Hematopoietic multipotent progenitor cell treated with erythropoietin and hydrocortisone succinate and interleukin-3 and kit ligand, for 17 days (in vitro differentiated cells): ENCODE measurements at places on chromosomes 6 and 20.

DNA sequence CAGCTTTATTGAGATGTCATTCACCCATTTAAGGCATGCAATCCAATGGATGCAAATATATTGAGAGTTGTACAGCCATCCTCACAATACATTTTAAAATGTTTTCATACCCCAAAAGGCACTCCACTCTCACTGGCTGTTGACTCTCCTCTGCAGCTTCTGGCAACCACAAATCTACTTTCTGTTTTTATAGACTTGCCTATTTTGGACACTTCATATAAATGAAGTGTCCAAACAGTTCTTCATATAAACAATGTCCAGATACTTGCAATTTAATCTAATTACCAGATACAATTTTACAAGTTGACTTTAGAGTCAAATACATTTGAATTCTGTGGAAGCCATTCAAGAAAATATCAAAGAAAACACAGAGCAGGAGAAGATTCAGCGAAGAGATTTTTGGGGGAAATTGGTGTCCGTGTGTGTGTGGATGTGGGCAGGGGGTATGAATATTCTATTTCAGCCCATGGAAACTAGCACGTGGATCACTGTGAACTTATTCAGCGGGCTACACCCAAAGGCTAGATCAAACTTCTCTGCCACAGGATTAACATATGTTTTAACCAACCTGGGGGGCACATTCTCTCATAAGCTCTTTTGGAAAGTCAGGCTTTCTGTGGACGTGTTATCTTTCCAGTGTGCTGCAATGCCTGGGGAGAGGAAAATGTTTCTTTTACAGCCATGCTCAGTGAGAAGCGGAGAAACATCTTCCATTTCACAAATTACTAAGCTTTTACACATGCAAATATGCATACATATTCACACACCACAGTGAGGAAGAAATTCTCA lies 73.9 kb downstream of the PLG start:
- DNase-seq, result no peak

- no peak for DNase-seq
These were observed 252.9 kb upstream of the RUNX2 start for GRCh38 chr6:45075246-45075645.

DNA sequence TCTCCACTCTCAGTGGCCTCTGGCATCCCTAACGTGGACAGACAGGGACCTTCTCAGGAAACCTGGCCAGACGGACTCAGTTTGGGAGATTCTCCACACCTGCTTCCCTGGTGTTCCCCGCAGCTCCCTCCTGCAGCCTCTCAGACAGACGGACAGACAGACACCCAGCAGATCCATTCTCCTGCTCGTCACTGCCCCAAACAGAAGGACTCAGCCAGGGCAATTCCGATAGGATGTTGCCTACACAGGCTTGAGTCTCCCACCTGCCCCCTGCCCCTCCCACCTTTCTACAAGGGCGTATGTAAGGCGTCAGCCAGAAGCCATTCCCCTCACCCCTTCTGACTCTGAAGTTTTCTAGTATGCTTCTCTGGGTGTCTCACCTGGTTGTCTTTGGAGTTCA lies 428 bp downstream of the CCM2L start:
- DNase-seq, result no peak

DNA sequence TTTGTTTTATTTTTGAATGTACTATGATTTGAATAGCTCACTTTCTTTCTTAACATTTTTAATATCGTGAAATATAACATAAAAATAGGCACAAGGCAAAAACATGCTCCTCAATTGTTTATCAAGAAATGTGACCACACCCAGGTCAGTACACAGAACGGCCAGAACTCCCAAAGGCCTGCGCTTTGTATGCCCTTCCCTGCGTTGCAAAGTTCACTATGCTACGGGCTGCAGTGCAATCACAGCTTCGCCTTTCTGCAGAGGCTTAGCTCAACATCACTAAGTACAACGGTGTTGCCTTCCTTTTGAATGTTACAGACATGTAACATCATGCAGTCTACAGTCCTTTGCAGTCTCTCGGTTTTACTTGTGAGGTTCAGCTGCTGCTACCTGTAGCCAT lies 333.4 kb downstream of the THBS2 start:
- DNase-seq, result no peak

DNA sequence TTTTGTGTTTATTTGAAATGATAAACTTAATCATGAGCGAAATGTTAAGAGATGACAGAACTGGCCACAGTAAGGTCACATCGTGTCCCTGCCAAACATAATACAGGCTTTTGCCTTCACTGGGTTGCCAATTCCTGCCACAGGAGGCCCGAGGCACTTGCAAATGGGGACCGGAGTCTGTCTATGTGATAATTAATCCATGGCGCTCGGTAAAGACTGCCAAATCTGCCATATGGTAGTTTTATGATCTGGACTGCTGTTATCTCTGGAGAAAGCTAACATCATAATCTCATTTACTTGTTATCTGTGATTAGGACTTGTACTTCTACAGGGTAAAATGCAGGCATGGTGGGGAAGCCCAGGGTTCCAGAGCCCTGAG lies 170.5 kb upstream of the TSHZ2 start:
- DNase-seq, result no peak

DNA sequence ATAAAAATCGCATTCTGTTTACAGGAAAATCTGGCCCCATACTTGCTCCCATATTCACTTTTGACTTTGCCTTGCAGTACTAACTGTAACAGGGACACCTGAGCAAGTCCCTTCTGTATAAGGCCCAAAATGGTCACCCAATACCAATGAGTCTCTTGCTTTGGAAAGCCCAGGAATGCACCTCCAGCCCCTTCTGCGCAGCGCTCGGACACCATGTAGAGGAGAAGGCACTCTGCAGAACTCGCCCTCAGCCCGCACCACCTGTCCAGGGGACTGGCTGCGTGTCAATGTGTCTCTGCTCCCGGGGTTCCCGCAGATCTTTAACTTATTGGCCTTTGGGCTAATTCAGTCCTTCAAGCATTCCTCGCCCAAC lies 746 bp upstream of the PRND start:
- no peak for DNase-seq

GRCh38 chr6:157024745-157025144 lies 247.6 kb downstream of the ARID1B start:
- DNase-seq, result no peak

GRCh38 chr6:97203343-97203742 lies 79.7 kb downstream of the MMS22L start:
- no peak for DNase-seq

- peak; percentile 80 for DNase-seq
These were observed 1.1 kb downstream of the ACTL10 start for GRCh38 chr20:33667676-33668465.

DNA sequence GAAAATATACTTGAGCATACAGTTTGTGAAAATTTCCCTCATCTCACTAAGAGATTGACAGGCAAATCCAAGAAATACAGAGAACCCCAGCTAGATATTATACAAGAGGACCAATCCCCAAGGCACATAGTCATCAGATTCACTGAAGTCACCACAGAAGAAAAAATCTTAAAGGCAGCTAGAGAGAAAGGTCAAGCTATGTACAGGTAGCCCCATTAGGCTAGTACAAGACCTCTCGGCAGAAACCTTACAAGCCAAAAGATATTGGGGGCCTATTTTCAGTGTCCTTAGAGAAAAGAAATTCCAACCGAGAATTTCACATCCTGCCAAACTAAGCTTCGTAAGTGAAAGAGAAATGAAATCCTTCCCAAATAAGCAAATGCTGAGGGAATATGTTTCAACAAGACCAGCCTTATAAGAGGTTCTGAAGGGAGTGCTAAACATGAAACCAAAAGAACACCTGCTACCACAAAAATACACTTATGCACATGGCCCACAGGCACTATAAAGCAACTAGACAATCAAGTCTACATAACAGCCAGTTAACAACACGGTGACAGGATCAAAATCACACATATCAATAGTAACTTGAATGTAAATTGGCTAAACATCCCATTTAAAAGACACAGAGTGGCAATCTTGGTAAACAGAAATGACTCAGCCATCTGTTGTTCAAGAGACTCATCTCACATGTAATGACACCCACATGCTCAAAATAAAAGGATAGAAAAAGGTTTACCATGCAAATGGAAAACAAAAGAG lies 96.3 kb downstream of the FHL5 start:
- no peak for DNase-seq

GRCh38 chr6:121112356-121112755 lies 221.9 kb downstream of the TBC1D32 start:
- DNase-seq, result no peak

DNA sequence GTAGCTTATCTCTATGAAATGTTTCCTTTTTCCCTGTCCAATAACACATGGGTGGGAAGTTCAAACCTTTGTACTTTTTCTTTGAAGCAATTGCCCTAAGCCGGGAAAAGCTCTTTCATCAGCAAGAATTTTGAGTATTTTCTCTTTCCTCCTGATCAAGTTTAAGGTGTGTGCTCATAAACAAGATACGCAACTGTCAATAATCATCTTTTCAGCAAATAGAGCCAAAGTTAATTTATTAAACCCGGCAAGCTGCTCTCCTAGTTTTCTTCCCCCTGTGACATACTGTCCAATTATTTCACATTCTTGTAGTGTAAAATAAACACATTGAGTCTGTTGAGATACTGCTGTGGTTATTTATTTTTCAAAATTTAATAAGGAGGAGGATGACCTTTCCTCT lies 194.4 kb downstream of the EDN1 start:
- no peak for DNase-seq

DNA sequence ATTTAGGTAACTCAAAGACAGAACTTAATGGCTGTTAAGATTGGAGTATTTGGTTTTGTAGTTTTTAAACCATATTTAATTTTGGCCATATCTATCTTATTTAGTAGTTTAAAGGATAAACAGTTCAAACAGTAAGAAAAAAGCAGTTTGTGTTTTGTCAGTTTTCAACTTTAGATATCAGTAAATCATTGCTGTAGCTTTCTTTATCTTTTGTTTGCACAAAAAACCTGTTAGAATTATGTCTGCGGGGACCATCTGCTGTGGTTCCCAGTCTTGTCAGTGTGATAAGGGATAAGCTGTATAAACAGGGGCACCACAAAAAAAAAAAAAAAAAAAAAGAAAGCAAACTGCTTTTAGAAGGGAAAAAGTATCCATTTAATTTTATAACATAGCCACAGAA lies 40.9 kb downstream of the CDKAL1 start:
- DNase-seq, result peak; percentile 34

GRCh38 chr6:17484201-17484849 lies 90.9 kb downstream of the CAP2 start:
- no peak for DNase-seq

- no peak for DNase-seq
These were observed 4.6 kb downstream of the SIRPG start for GRCh38 chr20:1652960-1653359.

DNA sequence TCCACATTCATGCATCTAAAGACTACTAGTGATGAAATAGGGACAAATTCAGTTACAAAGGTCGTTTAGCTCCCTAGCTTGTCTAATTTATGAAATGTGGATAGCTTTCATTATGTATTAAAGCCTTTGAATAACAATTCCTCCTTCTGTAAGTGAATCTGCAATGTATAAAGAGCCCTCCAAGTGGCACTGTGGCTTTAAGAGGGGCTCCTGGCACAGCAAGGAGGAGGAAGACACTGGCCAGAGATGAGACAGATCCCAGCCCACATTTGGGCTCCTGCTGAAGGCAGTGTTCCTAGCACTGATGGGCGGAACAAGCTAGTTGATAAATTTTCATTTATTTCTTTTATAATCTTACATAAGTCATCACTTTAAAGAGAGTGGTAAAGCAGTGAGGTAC lies 17.6 kb upstream of the FUCA2 start:
- no peak for DNase-seq

DNA sequence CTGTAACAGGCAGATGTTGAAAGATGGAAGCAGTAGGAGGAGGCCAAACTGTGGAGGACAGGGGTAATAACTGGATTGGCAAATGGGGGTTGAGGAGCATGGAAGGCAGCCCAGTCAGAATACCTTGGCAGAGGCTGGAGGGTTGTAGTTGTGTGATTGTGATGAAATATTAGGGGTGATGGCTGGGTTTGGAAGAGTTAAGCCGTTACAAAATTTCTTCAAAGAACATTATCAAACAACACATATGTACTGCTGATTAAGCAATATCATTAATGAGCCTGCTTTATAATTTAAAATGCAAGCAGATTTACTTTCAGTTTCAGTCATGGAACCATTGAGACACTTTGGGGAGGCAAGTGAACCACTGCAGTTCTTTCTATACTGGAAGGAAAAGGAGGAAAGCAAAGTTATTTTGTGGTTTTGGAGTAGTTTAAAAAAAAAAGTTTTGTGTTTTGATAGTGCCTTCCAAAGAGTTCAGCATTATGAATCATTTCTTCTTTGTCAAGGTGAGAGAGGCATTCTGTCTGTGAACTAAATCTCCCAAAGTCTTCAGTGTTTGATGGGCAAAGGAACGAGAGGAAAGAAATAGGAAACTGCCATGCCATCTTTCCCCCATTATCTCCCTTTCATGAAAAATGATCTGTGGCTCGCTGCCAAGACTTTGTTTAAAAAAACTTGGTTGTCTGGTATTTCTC lies 20.7 kb downstream of the FOXO3 start:
- peak; percentile 88 for DNase-seq

GRCh38 chr20:32988008-32988407 lies 16.2 kb downstream of the SUN5 start:
- DNase-seq, result no peak

DNA sequence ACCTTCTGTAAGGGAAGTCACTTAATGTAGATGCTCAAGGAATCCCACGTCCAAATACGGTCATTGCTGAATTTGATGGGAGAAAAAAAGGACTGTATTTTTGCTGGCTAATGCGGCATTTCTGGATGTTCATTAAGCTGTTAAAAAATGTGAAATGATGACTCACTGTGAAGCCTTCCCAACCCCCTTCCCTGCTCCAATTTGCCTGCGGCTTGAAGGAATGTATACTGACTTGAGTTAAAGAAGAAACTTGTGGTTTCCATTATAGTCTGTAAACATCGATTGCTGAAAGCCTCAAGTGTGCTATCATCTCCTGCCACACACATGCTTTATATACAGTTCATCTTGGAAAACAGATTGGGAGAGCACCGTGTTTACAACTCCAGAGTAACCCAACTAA lies 249.1 kb upstream of the JAG1 start:
- no peak for DNase-seq

DNA sequence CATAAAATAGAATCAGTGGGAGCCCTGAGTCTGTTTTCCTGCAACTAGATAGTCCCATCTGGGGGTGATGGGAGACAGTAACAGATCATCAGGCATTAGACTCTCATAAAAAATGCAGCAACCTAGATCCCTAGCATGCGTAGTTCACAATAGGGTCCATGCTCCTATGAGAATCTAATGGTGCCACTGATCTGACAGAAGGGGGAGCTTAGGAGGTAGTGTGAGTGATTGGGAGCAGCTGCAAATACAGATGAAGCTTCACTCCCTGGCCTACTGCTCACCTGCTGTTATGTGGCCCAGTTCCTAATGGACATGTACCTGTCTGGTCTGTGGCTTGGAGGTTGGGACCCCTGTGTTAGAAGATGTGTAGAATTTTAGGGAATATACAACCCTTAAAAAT lies 904.5 kb upstream of the EPHA7 start:
- DNase-seq, result no peak
